ENCODE measurements at places on chromosomes 2 and 18. TPM values are rescaled to one million over a fixed set of nuclear protein-coding genes. Genes with fewer than 3 reads are reported as not detected.
A peak's percentile ranks its signal among the peaks of the same experiment; 100 is the strongest.

- H3K4me3 ChIP-seq, result no peak overlapping the region
- no peaks in the 10 kb centered on the region for H3K27me3 ChIP-seq
- H3K4me1 ChIP-seq, result no peaks in the 10 kb centered on the region
- DNase-seq, result peak; percentile 29
Measured at GRCh38 chr2:207481924-207482323, 47.8 kb upstream of the CREB1 start.

DNA sequence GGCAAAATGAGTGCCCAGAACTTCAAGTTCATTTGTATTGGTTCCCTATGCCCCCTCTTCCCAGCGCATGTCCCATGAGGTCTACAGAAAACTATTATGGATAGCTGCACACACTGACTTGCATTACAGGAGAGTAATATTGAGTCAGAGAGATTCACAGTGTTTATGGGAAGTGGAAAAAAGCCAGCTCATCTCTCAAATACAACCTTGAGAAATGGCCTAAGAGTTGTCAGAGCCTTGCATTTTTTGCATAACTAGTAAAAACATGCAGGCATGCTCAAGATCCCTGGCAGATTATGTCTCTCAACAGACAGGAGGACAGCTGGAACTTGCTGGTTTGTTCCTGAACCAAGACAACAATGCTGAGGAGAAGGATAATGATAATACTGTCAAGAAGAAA is 1292.8 kb downstream of the DSC3 start:
- no peak overlapping the region for H3K27ac ChIP-seq
- H3K4me3 ChIP-seq, result no peak overlapping the region
- no peak for DNase-seq
- no peaks in the 10 kb centered on the region for H3K27me3 ChIP-seq
- H3K36me3 ChIP-seq, result no peaks in the 10 kb centered on the region

GRCh38 chr18:26471027-26471426 is 77.3 kb downstream of the KCTD1 start:
- no peaks in the 10 kb centered on the region for H3K4me1 ChIP-seq
- no peak for DNase-seq
- no peak overlapping the region for H3K27ac ChIP-seq

- peak overlapping the region; percentile 7 for H3K27ac ChIP-seq
- no peaks in the 10 kb centered on the region for H3K27me3 ChIP-seq
- peaks cover 9% of the 10 kb centered on the region for H3K4me1 ChIP-seq
- no peaks in the 10 kb centered on the region for H3K36me3 ChIP-seq
Measured at GRCh38 chr2:237717366-237718276, 81.0 kb upstream of the RBM44 start.

GRCh38 chr2:25835906-25836305 is 42.4 kb downstream of the ASXL2 start:
- no peak overlapping the region for H3K27ac ChIP-seq
- no peaks in the 10 kb centered on the region for H3K27me3 ChIP-seq
- DNase-seq, result no peak
- H3K36me3 ChIP-seq, result no peaks in the 10 kb centered on the region

- H3K36me3 ChIP-seq, result no peaks in the 10 kb centered on the region
- no peaks in the 10 kb centered on the region for H3K27me3 ChIP-seq
- H3K4me1 ChIP-seq, result no peaks in the 10 kb centered on the region
Measured at GRCh38 chr2:152453129-152453911, 118.3 kb downstream of the FMNL2 start.

Gene SLC4A3
- total RNA-seq, result 44.6 TPM

DNA sequence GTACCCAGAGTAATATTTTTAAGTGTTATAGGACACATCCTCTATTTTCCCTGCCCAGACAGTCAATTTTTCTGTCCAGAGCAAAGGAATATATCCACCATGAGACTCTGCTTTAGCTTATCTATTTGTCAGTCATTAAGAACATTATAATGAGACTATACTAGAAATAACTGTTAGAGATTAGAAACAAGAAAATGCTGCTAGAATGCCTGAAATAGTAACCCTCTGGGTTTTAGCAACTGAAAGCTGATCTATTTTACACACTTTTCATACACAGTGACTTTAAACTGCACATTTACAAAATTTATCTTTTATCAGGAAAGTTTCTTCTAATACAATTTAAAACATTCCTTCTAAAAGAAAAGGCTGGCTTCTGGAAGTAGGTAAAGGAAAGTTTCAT is 39.6 kb downstream of the MBD2 start:
- H3K4me1 ChIP-seq, result no peaks in the 10 kb centered on the region
- no peak overlapping the region for H3K4me3 ChIP-seq
- DNase-seq, result no peak
- no peaks in the 10 kb centered on the region for H3K27me3 ChIP-seq

GRCh38 chr2:172931918-172932520 is 143.6 kb upstream of the MAP3K20 start:
- H3K36me3 ChIP-seq, result no peaks in the 10 kb centered on the region
- DNase-seq, result peak; percentile 75
- H3K4me1 ChIP-seq, result no peaks in the 10 kb centered on the region
- H3K4me3 ChIP-seq, result peak overlapping the region; percentile 10
- H3K27me3 ChIP-seq, result no peaks in the 10 kb centered on the region
- H3K27ac ChIP-seq, result peak overlapping the region; percentile 73

Measured in prostate gland (tissue), 2 donors.